ENCODE measurements at places on chromosomes 2 and 18. TPM values are rescaled to one million over a fixed set of nuclear protein-coding genes. Genes with fewer than 3 reads are reported as not detected.
A peak's percentile ranks its signal among the peaks of the same experiment; 100 is the strongest.

GRCh38 chr2:241505086-241505780, 3.2 kb downstream of the STK25 start:
- peaks cover 16% of the 10 kb centered on the region for H3K4me1 ChIP-seq
- H3K27me3 ChIP-seq, result peaks cover 8% of the 10 kb centered on the region
- H3K27ac ChIP-seq, result no peak overlapping the region
- no peak for DNase-seq
- H3K36me3 ChIP-seq, result no peaks in the 10 kb centered on the region

DNA sequence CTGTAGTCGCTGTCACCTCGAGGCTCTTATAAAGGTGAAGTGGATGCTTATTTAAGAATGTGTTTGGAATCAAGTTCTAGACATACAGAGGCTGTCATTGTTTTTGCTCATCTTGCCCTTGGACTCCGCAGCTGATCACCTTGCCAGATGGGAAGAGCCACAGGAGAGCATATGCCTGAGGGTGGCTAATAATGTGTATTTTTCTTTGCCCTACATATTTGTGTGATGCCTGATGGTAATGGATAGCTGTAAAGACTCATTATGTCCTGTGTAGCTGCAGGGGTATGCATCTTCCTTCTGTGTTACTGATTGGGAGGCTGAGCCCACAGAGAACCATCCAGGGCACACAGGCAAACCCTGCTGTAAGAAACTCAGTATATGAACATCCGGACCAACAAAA, 61.7 kb downstream of the PRKCE start:
- DNase-seq, result no peak
- H3K4me3 ChIP-seq, result no peak overlapping the region
- H3K27ac ChIP-seq, result no peak overlapping the region
- no peaks in the 10 kb centered on the region for H3K36me3 ChIP-seq

DNA sequence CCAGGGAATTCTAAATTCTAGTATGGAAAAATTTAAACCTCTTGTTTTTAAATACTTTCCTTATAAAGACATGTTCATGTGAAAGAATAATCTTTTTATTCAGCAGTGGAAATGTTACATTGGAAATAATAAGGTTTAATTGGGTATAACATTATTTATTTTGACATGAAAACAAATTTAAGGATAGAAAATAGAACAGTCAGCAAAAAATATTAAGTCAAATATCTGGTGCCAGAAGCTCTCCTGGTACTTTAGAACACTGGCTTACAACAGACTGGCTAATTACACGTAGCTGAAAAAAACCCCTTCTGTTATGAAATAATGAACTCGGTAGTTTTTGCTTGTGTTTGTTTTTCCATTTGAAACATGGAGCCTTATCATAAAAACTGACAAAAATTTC, 447.9 kb downstream of the DSEL start:
- no peaks in the 10 kb centered on the region for H3K36me3 ChIP-seq
- H3K27ac ChIP-seq, result no peak overlapping the region
- no peak for DNase-seq

- H3K36me3 ChIP-seq, result no peaks in the 10 kb centered on the region
- H3K4me1 ChIP-seq, result peaks cover 31% of the 10 kb centered on the region
- peak within 1 kb of the TSS; percentile 68 for H3K27ac ChIP-seq
- peak; percentile 89 for DNase-seq
Measured at GRCh38 chr2:164620873-164621763, at the start of gene GRB14. Gene GRB14, minus strand, starts transcription at chr2:164621482. Its CDS starts 173 bp downstream, at chr2:164621309.

DNA sequence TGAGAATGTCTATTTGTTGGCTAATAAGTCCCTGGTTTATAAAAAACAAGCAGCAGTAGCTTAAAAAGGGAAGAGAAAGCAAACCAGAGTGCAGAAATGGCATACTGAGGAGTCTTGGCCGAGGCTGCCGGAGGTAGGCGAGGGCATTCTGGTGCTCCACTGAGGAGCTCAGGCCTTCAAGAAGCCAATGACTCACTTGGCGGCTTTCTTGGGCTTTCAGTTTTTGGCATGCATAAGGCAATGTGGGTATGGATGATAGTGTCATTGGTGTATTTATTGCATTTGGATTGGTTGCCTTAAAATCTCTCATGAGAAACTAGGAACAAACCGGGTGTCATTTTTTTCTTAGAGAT, 119.6 kb upstream of the ARL5A start:
- DNase-seq, result no peak
- no peaks in the 10 kb centered on the region for H3K27me3 ChIP-seq
- H3K27ac ChIP-seq, result peak overlapping the region; percentile 52
- peaks cover 11% of the 10 kb centered on the region for H3K36me3 ChIP-seq
- H3K4me3 ChIP-seq, result peak overlapping the region; percentile 38

DNA sequence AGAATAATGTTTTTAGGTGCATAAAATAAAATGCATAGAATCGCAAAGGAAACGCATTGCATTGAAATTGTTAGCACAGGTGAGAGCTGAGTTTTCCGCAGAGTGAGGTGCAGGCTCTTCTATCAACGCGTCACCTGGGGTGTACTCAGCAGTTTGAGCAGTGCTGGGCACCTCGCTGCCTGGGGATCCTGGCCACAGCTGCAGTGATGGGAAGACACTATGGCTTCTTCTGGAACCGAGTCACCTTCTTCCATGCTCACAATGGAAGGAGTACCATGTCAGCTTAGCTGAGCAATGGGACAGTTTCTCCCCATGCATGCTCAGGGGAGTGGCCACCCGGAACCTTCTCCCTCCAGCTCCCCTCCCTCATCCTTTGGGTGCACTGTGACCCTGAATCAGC, 95.4 kb upstream of the OTOS start:
- no peak overlapping the region for H3K4me3 ChIP-seq
- H3K36me3 ChIP-seq, result no peaks in the 10 kb centered on the region
- no peak overlapping the region for H3K27ac ChIP-seq
- H3K27me3 ChIP-seq, result no peaks in the 10 kb centered on the region

DNA sequence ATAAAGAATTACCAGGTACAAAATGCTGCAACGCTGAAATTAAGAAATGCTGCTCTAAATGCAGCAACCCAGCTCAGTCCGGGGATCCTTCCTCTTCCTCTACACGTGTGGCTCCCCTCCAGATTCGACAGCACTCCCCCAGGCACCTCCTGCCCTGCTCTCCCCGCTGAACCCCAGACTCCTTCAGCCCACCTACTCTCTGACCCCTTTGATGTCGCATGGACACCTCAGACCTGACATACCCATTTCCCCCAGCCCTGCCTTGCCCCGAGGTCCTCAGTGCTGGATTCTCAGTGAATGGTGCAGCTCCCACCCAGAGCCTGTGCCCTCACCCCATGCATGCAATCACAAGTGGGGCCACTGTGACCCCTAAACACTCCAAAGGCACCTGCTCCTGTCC, 4.6 kb upstream of the ADRA2B start:
- H3K36me3 ChIP-seq, result no peaks in the 10 kb centered on the region
- peaks cover 6% of the 10 kb centered on the region for H3K4me1 ChIP-seq
- no peak overlapping the region for H3K27ac ChIP-seq

DNA sequence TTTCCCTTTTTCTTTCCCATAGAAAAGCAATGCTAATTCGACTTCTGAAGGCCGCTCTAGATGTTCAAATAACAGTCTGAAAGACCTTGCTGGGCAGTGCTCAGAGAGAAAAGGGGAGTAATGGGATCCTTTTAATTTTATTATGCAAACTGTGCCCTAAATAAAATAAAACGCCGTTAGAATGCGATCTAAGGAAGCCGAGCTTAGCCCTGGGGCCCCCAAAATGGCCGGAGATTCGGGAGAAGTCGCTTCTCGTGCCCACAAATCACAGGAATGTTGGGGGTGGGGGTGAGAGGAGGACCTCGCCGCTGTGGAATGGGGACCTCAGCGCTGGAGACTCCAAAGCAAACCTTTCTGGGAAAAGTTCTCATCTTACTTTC, 8.4 kb upstream of the POU3F3 start:
- H3K27me3 ChIP-seq, result peaks cover 100% of the 10 kb centered on the region
- peak; percentile 75 for DNase-seq
- peak overlapping the region; percentile 58 for H3K4me3 ChIP-seq
- H3K4me1 ChIP-seq, result peaks cover 56% of the 10 kb centered on the region
- H3K36me3 ChIP-seq, result no peaks in the 10 kb centered on the region

LAMA3 gene
- 4.9 TPM for total RNA-seq

- H3K27ac ChIP-seq, result no peak overlapping the region
- H3K4me1 ChIP-seq, result no peaks in the 10 kb centered on the region
- no peak overlapping the region for H3K4me3 ChIP-seq
- no peaks in the 10 kb centered on the region for H3K27me3 ChIP-seq
- DNase-seq, result no peak
Measured at GRCh38 chr2:128726911-128727310, 408.2 kb upstream of the HS6ST1 start.

HOXD9 gene
- total RNA-seq, result not detected

DNA sequence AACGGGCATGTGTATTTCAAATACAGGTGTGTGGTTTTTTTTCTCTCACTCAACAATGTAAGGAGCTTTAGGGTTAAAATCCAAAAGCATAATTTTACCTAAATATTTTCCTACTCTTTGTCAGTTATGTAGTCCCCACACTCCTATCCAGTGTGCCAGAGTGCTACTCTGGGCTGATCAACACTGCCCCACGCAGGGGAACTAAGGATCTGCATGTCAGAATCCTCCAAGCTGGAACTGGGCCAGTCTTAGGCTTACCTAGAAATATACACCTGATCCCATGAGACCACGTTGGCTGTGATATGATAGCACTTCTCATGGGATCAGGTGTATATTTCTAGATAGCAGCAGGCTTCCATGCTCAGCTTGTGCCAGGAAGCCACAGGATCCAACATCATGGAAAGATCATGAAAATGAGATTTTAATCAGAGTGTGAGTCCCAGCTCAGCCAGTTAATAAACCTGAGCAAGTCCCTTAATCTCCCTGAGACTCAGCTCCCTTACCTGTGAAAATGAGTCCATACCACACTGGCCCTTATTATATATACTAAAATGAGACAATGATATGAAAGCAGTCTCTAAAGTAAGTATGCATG, 29.7 kb downstream of the CCDC141 start:
- H3K36me3 ChIP-seq, result no peaks in the 10 kb centered on the region
- H3K4me3 ChIP-seq, result no peak overlapping the region
- no peak overlapping the region for H3K27ac ChIP-seq
- H3K27me3 ChIP-seq, result no peaks in the 10 kb centered on the region
- DNase-seq, result peak; percentile 82

GRCh38 chr2:28997237-28997846, 16.2 kb downstream of the TOGARAM2 start:
- no peak overlapping the region for H3K27ac ChIP-seq
- no peaks in the 10 kb centered on the region for H3K27me3 ChIP-seq
- no peaks in the 10 kb centered on the region for H3K36me3 ChIP-seq
- no peaks in the 10 kb centered on the region for H3K4me1 ChIP-seq
- H3K4me3 ChIP-seq, result no peak overlapping the region

DNA sequence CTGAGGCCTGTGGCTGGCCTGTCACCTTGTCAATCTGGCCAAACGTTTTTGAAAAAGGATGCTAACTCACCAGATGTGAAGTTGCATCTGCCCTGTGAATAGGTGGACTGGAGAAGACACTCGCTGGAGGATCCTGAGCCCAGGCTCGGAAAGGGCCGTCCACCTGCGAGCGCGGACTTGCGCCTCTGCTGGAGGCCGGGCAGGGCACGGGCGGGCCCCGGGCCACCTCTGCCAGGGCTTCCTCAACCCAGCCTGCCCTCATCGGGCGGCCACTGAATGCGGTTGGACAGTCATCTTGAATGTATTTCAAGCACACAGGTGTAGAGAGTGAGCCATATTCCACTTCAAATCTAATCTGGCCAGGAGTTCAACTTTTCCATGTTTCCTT, 83.9 kb downstream of the FAM210A start:
- DNase-seq, result no peak
- no peak overlapping the region for H3K27ac ChIP-seq
- peak overlapping the region; percentile 68 for H3K4me3 ChIP-seq
- H3K4me1 ChIP-seq, result peaks cover 5% of the 10 kb centered on the region

DNA sequence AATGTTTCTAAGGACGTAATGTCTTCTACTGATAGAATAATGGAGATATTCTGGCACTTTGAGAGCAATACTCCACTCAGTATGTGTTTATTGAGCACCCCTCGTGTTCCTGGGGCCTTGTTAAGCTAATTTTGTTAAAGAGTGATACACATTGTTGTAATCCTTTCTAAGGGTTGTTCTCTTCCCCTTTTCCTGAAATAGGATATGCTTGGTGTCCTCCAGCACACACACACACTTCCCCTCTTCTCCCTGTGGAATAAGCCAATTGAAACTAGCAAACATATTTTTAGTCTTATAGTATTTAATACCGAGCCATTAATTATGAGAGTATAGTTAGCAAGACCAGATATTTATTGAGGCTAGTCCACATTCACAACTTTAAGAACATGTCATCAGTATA, 114.1 kb downstream of the CRIM1 start:
- no peak for DNase-seq
- no peak overlapping the region for H3K4me3 ChIP-seq
- H3K36me3 ChIP-seq, result peaks cover 8% of the 10 kb centered on the region
- no peaks in the 10 kb centered on the region for H3K27me3 ChIP-seq
- H3K27ac ChIP-seq, result no peak overlapping the region
- peaks cover 14% of the 10 kb centered on the region for H3K4me1 ChIP-seq

GRCh38 chr2:161004379-161004778, 155.8 kb upstream of the TANK start:
- DNase-seq, result peak; percentile 40
- no peaks in the 10 kb centered on the region for H3K36me3 ChIP-seq
- H3K4me3 ChIP-seq, result no peak overlapping the region
- peaks cover 9% of the 10 kb centered on the region for H3K4me1 ChIP-seq
- H3K27me3 ChIP-seq, result no peaks in the 10 kb centered on the region

DNA sequence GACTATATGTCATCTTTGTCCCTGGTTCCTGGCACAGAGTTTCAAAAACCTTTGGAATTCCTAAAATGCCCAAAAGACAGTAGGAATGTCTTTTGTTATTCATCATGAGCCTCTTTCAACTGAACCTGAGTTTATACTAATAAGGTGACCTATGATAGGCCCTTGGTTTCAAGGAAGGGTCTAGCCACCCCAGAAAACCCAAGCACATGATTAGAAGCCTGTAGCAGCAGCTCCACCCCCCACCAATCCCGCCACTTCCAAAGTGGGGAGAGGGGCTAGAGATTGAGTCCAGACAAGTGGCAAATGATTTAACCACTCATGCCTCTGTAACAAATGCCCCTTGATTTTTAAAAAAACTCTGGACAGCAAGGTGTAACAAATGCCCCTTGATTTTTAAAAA, 56.8 kb downstream of the ADD2 start:
- no peaks in the 10 kb centered on the region for H3K27me3 ChIP-seq
- H3K4me3 ChIP-seq, result no peak overlapping the region
- peaks cover 8% of the 10 kb centered on the region for H3K36me3 ChIP-seq
- DNase-seq, result peak; percentile 63

GRB14 gene
- 16.0 TPM for total RNA-seq

COL4A3 gene
- 1.2 TPM for total RNA-seq

DNA sequence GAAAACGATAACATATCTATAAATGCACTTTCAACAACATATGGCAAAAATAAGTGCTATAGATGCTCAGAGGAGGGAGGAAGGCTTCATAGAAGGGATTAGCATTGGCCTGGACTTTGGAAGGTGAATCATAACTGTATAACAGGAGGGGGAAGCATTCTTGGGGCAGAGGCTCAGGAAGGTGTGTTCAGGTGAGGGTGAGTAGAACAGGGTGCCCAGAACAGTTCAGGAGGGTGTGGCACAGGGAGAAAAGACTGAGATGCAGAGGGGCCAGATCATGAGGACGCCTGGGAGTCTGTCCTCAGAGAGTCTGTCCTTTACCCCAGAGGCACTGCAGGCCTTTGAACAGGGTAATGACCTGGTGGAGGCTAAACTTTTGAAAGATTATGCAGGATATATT, 29.3 kb upstream of the MEP1B start:
- no peak for DNase-seq
- no peaks in the 10 kb centered on the region for H3K27me3 ChIP-seq
- no peaks in the 10 kb centered on the region for H3K4me1 ChIP-seq
- no peaks in the 10 kb centered on the region for H3K36me3 ChIP-seq

Data from GM23338 (cell line).